ENCODE measurements at places on chromosomes 2 and 18. TPM values are rescaled to one million over a fixed set of nuclear protein-coding genes. Genes with fewer than 3 reads are reported as not detected.

FABP1 gene
- total RNA-seq, result 2,582 TPM

DNA sequence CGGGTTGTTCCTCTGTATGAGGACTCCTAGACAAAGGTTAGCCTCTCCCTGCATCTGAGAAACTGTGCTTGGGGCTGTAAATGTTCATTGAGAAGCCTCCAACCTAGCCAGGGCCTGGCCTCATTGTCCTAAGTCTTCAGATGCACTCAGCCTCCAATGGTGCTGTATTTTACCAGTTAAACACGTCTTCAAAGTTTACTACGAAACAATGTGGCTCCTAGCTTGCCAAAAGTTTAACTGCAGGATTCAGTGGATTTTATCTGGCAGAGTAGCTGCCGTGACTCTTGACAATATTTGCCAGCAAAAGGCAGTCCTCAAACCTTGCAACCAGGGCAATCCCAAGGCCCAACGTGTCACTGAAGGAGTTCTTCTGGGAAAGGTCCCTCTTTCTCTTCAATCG is 1.1 kb downstream of the PID1 start:
- peak; percentile 45 for DNase-seq

DNA sequence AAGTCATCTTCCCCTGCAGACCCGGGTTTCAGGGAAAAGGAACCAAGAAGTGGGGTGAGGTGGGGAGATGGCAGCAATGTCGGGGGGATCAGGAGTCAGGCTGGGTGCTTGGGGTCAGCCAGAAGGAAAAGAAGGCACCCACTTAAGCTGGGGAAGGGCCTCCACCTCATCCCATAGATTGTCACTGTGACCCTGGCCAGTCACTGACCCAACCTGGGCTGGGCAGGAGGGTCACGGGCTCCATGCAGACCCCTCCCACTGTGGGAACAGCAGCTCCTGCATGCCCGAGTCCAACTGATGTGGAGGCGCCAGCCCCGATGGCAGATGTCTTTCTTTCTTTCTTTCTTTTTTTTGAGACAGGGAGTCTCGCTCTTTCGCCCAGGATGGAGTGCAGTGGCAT is 53.6 kb upstream of the HAAO start:
- no peak for DNase-seq

DNA sequence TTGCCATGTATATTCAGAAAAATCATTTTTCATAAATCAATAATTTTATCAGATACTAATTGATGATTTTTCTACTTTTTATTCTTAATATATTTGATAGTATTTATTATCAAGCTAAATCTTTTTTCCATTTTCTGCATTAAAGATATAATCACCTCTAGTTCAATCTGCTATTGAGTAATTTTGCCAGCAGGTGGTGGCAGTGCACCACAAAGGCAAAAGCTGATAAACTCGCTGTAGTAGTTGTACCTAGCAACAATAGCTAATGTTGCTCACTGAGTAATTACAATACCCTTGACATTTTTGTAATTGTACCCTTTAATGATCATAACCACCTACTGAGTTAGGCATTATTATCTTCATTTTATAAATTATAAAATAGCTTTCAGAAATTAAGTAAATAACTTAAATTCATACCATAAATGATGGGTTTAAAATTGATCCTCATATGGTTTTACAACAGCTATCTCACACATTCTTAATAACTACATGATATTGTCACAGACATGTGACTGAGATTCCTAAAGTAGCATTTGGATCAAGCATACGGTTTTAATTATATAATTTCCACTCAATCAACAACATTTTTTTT is 52.0 kb upstream of the CALCRL start:
- DNase-seq, result peak; percentile 61

GRCh38 chr2:54845094-54845493 is 121.6 kb downstream of the EML6 start:
- DNase-seq, result no peak

DNA sequence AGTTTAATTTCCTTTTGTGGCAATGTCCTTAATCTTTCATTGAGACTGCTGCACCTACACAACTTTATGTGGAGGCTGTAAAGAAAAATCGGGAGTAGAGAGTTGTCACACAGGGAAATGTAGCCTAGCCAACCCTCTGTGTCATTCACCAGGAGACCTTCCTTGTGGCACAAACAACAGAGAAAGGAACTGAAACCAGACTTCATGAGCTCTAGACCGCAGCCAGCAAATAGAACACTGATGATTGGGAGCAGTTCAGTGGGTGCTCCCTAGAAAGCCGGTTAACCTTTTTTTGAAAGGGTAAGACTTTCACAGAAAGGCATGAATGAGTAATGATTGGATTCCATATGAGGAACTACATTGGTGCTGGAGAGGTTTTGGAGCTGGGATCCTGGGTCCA is 1752.4 kb upstream of the CELF4 start:
- no peak for DNase-seq

GRCh38 chr2:239577935-239578334 is 177.1 kb upstream of the HDAC4 start:
- no peak for DNase-seq

DNA sequence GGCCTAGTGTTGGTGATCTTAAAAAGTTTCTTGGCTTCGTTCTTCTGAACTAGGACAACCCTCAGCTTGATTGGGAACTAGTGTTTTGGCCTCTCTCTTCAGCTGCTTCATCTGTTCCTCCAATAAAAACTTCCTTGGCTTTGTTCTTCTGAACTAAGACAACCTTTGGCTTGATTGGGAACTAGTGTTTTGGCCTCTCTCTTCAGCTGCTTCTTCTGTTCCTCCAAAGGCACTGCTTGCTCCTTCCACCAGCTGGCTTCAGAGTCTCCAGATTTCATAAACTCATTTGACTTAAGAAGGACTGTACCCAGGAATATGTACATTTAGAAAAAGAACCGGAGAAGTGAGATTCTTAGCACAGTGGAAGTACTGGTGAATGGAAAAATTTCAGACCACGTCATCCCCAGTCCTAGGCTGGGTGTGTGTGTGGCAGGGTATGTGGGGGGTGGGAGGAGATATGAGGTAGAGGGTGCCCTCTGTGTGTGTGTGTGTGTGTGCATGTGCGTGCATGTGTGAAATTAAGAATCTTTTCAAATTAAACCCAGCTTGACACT is 20.4 kb downstream of the IL1R2 start:
- DNase-seq, result no peak
